ENCODE measurements at places on chromosomes 6 and 20.

DNA sequence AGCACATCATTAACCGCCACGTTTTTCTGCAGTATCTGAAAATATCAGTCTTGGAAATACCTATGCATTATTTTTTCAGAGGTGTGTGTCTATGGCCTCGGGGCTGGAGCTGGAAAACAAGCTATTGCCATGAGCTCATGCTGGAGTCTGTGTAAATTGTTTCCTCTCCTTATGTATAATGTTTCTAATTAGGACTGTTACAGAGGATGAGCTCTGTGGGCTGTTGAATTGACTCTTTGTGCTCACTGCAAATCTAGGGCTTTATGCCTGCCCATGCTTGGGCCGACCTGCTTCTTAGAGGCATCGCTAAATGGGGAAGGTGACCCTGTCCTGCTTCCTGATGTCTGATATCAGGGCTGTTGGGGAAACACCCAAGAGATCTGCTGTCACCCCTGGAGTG, 80.8 kb upstream of the SLC22A16 start:
- DNase-seq = no peak

GRCh38 chr6:53673162-53673727, 7.7 kb upstream of the KLHL31 start:
- DNase-seq = no peak

DNA sequence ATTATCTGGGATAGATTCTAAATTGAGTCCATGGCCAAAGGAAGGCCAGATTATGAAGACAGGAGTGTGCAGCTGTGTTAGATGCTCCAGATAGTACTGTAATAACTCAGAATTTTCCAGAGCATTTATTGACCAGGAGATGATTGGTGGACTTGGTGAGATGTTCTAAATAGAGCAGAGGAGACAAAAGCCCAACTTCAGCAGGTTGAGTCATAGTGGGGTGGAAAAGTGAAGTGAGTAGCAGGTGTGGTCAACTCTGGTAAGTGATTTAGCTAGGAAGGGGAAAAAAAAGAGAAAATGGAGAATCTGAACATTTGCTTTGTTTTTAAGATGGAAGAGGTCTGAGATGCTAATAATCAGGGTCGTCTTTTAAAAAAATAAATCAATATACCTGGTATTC, 227.4 kb downstream of the TMEM200A start:
- no peak for DNase-seq

GRCh38 chr20:50145566-50145965, 8.0 kb downstream of the PEDS1 start:
- DNase-seq = no peak

- DNase-seq = no peak
These were observed 3.4 kb downstream of the OGFRL1 start for GRCh38 chr6:71292001-71292400.

DNA sequence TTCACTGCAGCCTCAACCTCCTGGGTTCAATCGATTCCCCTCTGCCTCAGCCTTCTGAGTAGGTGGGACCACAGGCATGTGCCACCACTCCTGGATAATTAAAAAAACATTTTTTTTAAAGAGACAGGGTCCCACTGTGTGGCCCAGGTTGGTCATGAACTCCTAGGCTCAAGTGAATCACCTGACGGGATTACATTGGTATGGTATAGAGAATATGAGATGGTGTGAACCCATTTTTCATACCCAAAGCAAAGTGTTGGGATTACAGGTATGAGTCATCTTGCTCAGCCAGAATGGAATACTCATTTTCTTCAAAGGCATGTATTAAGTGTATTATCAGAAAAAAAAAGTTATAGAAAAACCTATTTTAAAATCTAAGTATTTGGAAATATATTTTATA, 114.2 kb downstream of the AHI1 start:
- DNase-seq = no peak

DNA sequence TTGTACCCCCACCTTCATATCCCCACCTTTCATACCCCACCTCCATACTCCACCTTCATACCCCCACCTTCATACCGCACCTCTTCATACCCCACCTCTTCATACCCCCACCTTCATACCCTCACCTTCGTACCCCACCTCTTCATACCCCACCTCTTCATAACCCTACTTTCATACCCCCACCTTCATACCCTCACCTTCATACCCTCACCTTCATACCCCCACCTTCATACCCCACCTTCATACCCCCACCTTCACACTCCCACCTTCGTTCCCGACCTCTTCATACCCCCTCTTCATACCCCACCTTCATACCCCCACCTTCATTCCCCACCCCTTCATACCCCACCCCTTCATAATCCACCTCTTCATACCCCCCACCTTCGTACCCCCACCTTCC, 92.9 kb upstream of the NAA20 start:
- DNase-seq = no peak

DNA sequence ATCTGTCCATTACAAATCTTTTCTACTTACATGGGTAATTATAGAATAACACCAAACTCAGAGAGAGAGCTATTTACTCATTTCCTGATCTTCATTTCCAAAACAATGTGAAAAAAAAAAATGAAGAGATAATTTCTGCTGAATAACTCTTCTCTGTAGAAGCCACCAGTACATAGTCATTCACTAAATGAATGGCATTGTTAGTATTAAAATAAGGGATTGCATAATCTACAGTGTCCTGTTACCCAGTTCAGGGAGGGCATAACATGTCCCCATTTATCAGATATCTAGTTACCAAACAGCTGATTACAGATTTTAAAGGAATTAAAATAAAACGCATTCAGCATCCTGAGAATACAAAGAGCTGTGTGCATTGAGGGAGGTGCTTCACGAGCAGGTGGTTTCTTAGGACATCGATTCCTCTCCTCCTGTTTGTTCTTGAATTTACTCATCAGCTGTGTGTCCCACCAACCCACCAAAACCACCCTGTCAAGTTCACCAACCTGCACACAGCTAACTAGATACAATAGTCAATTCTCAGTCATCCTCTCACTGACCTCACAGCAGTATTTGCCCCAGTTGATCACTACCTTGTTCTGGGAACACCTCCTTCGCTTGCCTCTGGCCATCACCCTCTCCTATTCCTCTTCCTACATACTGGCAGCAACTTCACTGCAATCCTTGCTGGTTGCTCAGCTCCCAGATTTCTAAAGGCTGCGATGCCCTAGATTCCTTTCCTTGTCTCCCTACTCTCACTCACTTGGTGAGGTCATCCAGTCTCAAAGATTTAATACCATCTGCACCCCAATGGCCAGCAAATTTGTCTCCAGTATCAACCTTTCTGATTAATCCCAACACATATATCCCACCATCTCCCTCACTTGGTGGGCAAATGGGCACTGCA, 18.7 kb downstream of the CNKSR3 start:
- DNase-seq = no peak

DNA sequence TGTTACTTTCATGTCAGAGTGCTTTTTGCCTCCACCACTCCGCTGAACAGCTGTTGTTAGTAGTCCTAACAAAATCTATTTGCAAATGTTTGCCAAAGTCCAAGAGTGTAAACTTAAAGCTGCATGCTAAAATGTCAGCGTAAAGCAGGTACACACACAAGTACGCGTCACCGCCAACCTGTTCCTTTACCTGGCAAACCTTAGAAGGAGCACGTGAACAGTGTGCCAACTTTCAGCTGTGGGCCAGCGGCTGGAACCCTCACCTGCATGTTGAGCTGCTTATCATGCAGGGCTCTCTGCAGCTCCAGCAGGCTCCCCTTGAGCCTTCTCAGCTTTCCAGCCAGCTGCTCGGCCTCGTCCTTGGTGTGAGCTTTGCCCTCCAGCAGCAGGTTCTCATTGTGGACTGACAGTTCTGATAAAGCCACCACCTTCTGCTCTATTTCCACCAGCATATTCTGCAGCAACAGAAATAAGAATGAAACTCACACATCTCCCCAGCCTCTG, 359.3 kb downstream of the SYNE1 start:
- DNase-seq = no peak

DNA sequence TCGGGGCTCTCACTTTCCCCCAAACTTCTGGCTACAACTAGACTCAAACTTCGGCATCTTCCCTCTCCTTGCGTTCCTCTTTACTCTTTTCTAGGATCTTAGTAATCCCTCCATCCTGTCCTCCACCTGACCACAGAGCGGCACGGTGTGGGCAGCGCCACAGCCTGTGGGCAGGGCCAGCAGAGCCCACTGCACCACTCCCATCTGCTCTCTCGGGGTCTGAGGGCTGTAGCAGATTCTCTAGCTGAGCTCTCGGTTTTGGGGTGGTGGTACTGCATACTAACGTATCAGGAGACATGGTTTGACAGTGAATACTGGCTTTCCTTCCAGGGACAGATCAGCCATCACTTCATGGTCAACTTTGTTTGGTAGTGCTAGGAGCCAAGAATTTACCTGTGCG, 57.4 kb downstream of the EZR start:
- no peak for DNase-seq

DNA sequence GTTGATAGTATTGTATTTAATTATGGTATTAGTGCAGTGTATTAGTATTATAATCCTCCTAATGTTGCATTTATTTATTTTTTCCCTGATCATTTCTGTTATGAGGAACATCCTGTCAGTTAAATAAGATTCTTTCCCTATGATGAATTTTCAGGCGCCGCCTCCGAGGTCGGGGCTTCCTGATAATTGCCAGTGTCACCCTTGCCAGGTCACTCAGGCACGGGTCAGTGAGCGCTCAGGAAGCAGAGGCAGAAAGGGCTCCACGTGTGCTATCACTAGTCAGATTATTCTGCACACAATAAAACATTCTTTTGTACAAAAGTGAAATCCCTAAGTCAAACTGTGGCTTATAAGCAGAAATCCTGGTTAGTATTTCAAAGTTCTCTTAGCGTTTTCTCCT, 64.8 kb downstream of the TSHZ2 start:
- peak; percentile 21 for DNase-seq

DNA sequence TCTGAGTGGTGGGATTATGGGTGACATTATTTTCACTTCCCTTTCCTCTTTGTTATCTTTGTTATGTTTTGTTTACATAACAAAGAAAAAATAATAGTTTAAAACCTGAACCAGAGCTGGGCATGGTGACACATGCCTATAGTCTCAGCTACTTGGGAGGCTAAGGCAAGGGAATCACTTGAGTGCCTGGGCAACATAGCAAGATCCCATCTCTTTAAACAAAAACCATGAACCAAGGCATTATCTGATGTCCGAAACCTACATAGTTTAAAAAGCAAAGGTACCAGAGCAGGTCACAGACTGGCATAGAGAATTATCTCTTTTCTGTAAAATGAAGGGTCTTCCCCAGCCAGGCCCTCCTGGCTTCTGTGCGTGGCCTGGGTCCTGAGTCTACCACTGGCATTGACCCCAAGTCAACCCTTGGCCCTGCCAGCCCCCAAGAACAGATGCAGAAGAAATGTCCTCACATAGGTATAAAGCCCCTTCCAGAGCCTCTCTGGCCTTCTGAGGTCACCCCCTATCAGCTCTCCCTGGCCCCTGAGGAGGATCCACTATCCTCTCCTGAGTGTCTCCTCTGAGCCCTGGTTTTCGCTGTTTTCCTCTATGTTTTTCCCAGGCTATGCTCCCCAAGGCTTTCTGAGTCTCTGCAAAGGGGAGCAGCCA, 81.3 kb downstream of the TRERF1 start:
- no peak for DNase-seq

GRCh38 chr6:19864285-19864684, 27.1 kb downstream of the ID4 start:
- no peak for DNase-seq

GRCh38 chr20:6501061-6501460, 266.4 kb upstream of the BMP2 start:
- DNase-seq = no peak

DNA sequence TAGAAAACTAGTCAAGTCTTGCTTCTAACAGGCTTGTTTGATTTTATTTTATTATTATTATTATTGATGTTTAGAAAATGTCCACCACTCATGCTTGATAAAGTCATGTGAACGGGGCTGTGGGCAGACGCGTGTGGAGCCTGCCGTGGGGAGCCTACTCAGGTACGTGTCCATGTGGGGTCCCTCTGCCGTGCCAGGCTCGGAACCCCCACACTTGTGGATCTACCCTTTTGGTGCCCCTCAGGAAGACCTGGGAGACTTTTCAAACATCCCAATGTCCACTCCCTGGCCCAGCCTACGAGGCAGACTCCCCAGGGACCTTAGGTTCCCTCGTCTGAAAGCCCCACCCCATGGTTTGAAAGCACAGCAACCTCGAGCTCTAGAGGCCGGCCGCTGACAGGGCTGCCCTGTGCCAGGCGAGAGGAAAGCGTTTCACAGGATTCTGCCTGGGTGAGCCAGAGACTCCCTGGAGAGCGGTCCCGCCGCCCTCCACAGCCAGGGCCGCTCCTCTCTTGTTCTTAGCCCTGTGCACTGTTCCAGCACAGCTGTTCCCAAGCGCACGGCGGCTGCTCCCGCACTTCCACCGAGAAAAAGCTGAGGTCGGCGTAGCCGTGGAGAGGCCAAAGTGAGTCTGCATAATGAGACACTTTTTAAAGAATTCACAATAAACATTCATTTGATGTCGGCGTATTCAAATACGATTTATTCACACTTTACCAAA, 249.7 kb downstream of the TTLL2 start:
- no peak for DNase-seq

DNA sequence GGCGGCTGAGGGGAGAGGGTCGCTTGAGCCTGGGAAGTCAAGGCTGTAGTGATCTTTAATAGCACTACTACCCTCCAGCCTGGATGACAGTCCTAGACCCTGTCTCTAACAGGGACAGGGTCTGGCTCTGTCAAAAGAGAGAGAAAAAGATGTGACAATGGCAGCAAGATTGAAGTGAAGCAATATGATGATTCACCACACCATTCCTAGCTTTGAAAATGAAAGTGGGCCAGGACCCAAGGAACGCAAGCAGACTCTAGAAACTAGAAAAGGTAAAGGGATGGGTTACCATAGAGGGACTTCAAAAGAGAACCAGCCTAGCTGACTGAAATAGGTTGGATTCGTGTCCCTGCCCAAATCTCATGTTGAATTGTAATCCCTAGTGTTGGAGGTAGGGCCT, 426.9 kb downstream of the HTR1B start:
- no peak for DNase-seq

GRCh38 chr20:5216663-5217062, 89.9 kb downstream of the CDS2 start:
- no peak for DNase-seq

DNA sequence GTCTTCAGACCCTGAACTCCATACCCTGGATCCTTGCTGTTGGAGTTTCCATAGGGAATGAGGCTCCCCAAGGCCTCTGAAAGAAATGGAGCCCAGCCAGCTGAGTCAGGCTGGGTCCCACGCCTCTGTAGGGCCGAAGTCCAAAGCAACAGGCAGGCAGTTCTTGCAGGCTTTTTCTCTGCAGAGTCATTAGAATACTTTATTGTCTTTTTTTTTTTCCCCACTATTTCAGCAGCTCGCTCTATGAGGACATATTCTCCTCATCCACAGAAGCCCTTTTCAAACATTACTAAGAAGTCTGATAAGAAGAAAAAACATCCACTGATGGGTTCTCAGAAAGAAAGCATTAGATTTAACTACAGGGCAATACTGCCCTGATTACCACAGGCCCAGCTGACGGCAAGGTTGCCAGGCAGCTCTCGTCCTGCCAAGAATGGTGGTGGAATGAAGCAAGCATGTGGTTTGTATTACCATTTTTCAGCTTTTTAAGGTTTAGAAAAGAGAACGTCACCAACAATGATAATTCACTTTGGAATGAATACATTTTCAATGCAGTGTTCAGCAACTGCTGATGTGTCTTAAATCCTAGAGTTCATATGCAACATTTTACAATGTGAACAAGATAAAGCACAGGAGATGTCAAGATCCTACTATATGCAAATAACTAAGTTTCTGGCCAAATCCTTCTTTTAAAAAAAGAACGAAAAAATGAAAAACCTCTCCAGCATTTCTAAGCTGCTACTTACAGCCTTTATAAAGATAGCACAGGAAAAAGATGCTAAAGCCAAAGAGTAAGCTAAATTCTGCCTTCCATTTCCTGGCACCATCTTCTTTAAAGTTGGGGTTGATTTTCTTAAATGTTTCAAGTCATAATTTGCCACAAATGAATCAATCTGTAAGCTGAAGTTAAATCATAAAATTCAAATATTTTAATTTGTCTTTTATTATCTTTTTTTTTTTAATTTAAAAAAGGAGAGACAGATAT, 223.6 kb upstream of the CITED2 start:
- peak; percentile 25 for DNase-seq

All from neural progenitor cell (in vitro differentiated cells).